HT1080 (cell line): ENCODE measurements at places on chromosomes 2 and 18.

DNA sequence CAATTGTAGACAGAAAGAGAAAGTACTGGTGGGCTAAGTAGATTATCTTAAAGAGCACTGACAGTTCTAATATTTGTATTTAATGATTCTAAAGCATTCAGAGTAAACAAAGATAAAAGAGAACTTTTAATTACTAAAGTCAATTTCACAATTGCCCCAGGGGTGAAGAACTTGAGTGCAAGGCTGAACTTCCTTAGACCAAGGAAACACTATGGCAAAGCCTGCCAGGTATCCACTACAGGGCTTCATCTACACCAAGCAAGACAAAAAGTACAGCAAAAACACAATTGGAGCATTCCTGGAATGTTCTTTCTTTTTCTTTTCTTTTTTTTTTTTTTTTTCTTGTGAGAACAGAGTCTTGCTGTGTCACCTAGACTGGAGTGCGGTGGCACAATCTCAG is 46.9 kb upstream of the NDUFV2 start:
- no peak for DNase-seq

DNA sequence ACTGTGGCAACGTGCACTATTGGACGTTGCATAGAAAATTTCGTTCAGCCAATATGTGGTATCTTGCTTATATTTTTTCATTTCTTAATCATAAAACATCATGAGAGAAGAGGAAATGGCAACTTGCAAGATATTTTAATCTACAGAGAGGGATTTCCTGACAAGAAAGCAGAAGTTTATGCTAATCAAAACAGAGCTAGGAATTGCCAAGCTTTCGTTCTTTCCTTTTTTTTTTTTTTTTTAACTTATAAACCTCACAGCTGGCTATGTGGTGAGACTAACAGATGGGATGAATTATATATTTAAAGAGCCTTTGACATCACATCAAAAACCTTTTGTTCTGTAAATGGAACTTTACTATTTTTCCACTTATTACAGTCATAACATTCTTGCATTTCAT is 1136.9 kb upstream of the TMEFF2 start:
- DNase-seq = no peak

- peak; percentile 92 for DNase-seq
These were observed 38.8 kb downstream of the BMP10 start for GRCh38 chr2:68832233-68832869.

DNA sequence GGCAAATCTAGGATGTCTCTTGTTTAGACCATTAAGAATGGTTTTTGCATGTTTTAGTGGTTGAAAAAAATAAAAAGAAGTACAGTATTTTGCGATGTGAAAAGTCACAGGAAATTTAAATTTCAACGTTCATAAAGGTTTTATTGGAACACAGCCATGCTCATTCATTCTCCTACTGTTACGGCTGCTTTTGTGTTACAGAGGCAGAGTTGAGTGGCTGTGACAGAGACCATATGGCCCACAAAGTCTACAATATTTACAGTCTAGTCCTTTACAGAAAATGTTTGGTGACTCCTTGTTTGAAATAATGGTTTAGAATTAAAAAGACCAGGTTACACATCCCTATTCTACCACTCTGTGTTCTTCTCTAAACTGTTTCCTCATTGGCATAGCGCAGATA is 48.1 kb downstream of the MYOM1 start:
- no peak for DNase-seq

GRCh38 chr2:236875906-236876505 is 209.7 kb upstream of the COPS8 start:
- no peak for DNase-seq

- DNase-seq = no peak
These were observed 59.9 kb downstream of the CRIM1 start for GRCh38 chr2:36415381-36416022.
